ENCODE measurements at places on chromosomes 2 and 18.

DNA sequence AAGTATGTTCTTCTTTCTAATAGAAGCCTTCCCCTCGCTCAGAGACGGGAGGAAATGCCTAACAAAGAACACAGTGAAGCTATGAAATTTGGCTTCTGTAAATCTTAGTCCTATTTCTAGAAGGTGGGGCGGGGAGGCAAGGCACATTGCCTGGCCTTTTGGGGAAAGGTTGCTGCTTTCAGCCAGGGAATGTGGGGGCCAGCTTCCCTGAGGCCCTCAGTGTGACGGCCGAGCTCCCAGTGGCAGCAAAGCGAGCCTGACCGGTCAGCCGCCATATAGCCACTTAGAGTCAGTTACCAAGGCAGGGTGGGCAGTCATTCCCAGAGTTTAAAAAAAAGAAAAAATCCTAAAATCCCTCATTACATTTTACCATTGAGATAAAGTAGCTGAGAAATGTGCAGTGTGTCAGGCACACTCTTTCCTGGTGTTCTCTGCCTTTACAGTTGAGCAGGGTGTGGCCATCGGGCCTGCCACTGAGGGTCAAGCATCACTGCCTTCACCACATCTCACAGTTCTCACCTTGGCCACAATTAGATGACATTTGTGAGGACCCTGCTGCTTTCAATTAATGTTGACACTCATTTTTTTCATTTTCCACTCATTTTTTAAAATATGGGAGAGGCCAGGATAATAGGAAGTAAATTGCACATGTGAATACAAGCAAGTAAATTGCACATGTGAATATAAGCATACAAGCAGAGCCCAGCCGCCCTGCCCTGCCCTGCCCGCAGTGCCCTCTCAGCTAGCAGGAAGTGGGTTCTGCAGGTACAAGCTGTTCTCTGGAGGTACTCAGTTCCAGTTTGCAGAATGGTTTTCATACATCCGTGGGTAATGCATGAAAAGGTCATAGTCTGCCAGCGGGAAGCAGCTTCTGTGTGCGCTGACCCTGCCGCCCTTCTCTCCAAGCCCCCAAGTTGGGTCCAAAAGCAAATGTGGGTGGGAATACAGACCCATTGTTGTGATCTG lies 76.9 kb downstream of the WDSUB1 start:
- no peak for DNase-seq

GRCh38 chr2:132606649-132607048 lies 63.4 kb downstream of the LYPD1 start:
- DNase-seq: no peak

- DNase-seq: no peak
Observed at GRCh38 chr18:8814206-8814605, 108.8 kb downstream of the MTCL1 start.

DNA sequence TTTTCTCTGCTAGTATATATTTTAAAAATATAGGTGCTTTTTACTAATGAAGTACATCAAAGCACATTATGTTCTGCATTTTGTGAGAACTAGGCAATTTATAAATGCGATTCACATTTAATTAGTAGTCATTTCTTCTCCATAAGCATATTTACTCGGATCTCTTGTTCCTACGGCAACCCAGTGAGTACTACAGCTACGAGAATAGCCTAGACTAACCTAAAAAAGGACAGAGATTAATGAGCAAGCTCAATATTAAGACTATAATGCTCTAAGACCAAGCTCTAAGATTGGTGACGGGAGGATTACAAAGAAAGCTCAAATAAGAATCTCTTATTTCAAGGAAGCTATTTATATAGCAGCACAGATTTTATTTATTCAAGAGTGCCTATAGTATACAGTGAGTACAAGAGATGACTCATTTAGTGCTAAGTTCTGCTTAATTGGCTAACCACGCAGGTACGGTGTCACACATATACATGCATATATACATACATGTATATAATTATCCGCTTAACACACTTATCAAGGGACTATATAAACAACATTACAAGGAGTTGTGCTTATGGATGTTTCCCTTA lies 364.7 kb downstream of the GPD2 start:
- DNase-seq: no peak

DNA sequence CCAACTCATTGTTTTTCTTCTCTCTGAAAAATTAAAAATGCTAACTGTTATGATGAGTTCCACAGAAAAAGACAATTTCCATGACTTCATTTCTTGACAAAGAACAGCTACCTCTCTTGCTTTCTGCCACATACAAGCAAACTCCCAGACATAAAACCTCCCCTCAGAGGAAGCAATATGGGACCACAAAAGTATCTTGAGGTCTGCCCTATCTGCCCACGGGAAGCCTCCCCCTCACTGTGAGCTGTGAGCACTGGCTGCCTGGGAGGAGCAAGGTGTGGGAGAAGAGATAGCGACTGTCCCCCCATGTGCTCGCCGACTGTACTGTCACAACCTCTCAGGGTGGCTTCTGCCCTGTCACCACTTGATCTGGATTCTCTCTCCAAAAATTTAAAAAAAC lies 69.7 kb upstream of the NRP2 start:
- DNase-seq: peak; percentile 72

DNA sequence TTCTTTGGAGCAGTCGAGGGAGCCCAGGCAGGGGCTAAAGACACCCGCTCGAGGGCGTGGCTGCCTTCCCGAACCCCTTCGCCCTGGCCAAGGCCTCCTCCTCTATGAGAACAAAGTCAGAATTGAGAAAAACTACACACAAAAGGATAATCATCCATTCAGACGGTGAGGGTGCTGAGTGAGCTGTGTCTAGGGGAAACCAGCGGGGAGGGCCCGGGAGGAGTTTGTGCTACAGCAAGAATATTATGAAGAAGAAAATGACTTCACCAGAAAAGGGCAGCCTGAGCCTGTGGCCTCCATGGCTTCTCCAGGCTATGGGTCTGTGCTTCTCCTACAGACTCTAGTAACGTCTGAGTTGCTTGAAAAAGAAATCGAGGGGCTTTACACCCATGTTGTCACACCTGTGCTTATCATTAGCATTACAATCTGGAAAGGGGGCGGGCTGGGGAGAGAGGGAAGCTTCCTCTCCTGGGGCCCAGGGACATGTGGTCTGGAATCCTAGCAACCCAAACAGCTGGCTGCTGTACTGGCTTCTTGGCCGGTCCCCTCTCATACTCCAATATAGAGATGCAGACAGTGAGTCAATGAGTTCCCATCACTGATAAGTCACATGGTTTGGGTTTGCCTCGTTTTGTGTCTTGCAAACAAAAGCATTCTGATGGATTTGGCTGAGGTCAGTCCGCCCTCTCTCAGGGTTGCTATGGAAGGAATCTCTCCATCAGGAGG lies 52.0 kb upstream of the ARL4C start:
- no peak for DNase-seq

DNA sequence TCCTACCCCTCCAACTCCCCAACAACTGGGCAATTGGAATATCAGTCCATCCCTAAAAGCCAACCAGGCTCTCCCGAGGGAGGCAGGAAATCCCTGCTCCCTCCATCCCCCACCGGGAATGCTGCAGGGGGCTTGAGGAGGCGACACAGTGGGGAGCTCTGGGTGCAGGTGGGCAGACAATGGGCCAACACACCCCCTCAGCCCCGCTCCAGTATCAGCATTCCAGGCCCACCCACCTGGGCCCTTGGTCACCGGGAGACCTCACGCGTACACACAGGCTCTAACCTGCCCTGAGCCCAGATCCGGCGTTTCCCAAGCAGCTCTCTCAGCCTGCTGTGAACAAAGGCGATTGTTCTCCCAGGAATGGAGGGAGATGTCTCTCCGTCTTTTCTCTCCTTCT lies 37.6 kb upstream of the FZD7 start:
- DNase-seq: no peak
